Activated CD4-positive, alpha-beta T cell treated with anti-CD3 and anti-CD28 coated beads for 24 hours (primary cell): ENCODE measurements at places on chromosomes 5 and 9.

- no peak for DNase-seq
These were observed 590.0 kb upstream of the ZNF608 start for GRCh38 chr5:125336401-125336800.

DNA sequence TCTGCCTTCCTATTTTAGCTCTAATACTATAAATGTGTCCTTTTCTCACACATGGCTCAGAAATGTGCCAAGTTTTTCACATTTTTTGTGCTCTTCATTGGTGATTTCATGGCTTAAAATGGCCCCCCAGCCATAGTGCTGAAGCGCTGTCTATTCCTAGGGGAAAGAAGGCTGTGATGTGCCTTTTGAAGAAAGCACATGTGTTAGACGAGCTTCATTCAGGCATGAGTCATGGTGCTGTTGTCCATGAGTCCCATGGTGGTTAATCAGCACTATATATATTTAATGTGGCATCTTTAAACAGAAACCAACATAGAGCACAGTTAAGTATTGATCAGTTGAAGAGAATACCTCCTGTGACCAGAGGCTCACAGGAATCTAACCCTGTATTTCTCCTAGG lies 55.8 kb downstream of the PDE8B start:
- no peak for DNase-seq

DNA sequence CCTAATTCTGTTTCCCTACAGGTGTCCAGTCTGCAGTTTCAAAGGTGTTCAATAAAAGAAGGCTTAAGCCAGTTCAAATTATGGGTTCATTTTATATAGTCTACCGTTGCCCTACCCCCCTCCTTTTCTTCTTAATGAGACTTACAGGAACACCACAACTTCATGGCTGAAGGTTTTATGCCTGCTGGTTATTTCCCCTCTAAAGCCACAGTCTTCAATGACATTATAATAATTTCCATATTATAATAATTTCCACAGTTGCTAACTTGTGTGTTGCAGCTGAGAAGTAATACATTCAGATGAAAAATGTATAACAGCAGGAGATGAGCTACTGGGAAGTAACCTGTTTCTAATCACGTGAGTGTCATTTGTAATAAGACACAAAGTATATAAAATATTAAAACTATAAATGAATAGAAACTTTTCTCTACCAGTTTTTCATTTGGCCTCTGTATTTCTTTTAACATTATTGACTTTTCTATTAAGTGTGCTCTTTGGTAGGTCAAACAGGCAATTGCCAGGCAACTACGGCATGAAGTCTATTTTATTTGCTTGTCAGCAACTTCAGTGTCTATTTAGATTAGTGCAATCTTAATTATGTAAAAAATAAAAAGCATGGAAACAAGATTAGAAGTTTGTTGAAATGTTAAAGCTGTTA lies 120.5 kb upstream of the HMHB1 start:
- DNase-seq, result no peak

DNA sequence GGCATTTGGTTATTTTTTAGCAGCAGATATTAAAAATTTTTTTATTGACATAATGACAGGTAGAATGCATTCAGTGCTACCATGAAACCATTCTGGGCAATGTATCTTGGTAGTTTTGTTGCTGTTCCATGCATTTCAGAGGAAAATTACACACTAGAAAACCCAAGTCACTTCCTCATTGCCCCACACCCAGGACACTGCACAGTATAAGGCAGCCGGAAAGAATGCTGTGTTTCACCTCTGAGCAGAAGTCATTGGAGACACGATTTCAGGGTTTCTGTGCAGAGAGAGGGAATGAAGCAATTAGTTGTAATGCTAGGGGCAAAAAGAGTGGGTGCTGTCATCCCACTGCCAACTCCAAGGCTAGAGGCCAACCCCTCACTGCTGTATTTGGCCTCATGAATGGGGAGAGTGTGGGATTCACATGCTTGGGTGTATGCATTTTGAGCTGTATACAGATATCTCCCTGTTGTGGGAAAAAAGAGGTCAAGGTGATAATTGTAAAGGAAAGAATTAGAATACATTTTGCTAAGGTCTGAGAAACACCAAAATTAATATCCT lies 290.5 kb downstream of the BNC2 start:
- no peak for DNase-seq

- DNase-seq, result no peak
These were observed 28.3 kb downstream of the SLC6A3 start for GRCh38 chr5:1416856-1417469.

GRCh38 chr5:59204114-59204897 lies 621.4 kb downstream of the RAB3C start:
- no peak for DNase-seq

- no peak for DNase-seq
These were observed 9.6 kb upstream of the SSBP2 start for GRCh38 chr5:81760521-81760920.

GRCh38 chr5:14463629-14464028 lies 118.0 kb upstream of the OTULINL start:
- DNase-seq, result no peak

GRCh38 chr9:116543731-116544400 lies 143.2 kb upstream of the TRIM32 start:
- DNase-seq, result no peak

DNA sequence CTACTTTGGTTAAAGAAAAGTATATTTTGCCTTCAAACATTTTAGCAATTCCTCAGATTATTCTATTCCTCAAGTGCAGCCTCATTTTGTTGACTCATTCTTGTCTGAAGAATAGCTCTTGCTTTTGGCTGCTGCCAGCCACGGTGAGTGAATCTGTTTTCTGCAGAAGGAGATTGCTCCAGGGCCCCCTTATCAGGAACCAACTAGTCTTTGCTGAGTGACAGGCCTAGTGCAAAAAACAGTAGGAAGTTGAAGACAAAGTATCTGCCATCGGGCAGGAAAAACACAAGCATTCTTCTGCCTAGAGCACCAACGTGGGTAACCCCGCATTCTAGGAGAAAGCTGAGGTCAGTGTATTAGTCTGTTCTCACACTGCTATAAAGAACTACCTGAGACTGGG lies 42.3 kb downstream of the ZNF883 start:
- no peak for DNase-seq

GRCh38 chr5:102411-103043 lies 10.6 kb downstream of the PLEKHG4B start:
- no peak for DNase-seq

DNA sequence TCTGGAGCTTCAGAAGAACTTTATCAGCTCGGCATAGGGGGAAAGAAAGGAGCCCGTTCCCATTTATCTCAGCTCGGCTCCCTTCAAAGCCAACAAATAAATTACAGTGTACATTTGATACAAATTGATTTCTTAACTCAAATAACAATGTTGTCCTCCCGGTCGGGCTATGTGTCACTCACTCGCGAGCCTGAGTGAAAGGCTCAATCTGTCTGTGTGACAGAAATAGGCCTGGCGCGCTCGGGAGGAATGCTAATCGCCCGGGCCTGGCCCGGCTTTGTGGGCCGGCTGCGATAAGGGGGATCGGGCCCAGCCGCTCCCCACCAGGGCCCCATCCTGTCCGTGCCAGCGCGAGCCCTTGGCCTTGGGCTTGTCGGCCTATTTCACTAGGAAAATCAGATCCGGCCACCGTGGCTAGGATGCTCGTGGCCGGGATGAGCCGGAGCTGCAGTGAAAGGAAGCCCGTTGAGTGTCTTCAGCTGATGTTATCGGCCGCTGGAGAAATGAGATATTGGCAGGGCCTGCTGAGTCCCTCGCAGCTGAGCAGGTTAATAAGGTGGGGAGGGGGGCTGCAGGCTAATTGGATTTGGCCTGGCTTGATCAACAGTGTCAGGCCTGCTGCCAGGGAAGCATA lies 258.7 kb downstream of the IRX1 start:
- DNase-seq, result no peak

GRCh38 chr9:98795970-98796363 lies 388 bp downstream of the ANKS6 start:
- no peak for DNase-seq

GRCh38 chr5:179314606-179315355 lies 30.5 kb downstream of the ADAMTS2 start:
- DNase-seq, result no peak

DNA sequence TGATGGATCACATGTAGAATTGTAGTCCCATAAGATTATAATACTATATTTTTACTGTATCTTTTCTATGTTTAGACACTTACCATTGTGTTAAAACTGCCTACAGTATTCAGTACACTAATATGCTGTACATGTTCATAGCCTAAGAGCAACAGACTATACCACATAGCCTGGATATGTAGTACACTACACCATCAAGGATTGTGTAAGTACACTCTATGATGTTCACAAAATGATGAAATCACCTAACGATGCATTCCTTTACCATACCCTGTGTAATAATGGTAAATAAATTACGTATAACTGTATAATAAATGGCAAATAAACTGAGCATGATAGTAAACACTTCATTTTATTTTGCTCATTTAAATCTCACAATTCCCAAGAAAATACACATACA lies 60.3 kb downstream of the RICTOR start:
- no peak for DNase-seq

- no peak for DNase-seq
These were observed 140.0 kb downstream of the EPB41L4A start for GRCh38 chr5:112279082-112279481.

DNA sequence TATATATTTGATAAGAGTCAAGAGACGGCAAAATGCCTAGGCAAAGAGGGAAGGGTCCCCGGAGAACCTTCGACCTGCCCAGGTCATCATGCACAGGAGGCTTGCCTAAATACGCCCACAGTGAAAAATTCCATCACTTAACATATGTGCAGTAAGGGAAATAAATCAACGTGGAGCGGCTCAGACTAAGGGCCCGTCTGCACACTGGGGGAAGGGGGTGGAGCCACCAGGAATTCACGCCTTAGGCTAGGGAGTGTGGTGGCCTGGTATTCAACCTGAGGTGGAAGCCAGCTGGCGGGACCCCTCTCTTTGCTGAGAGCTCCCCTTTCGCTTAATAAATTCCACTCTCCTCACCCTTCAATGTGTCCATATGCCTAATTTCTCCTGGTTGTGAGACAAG lies 8.3 kb downstream of the PTBP3 start:
- DNase-seq, result no peak

DNA sequence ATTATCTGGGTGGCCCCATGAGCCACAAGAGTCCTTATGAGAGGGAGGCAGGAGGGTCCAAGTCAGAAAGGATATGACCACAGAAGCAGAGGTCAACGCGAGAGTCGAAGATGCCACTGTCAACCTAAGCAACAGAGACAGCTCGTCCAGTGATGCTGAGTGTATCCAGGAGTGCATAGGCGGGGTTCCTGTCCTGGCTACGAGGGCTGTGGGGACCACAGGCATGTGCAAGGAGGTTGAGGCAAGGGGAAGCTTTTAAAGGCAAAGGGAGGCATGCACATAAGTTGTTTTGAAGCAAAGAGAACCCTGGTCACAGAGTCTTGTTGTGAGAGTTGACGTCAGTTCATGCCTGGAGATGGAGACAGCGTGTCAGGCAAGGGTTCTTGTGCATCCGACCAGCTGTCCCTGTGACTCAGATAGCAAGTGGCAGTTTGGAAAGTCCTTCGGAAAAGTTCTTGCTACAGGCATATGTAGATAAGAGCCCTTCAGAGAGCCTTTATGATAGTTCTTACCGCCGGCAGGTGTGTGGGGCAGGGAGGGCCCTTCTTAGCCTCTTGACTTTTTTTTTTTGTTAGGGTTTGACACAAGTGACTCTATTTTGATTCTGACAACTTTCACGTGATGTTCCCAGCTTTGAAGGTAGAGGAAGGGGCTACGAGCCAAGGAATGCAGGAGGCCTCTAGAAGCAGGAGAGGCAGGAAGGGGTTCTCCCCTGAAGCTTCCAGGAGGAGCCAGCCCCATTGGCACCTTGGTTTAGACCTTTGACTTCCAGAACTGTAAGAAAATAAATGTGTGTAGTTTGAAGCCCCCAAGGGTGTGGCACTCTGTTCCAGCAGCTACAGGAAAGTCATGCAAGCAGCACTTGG lies 66.0 kb upstream of the FCN1 start:
- DNase-seq, result no peak

DNA sequence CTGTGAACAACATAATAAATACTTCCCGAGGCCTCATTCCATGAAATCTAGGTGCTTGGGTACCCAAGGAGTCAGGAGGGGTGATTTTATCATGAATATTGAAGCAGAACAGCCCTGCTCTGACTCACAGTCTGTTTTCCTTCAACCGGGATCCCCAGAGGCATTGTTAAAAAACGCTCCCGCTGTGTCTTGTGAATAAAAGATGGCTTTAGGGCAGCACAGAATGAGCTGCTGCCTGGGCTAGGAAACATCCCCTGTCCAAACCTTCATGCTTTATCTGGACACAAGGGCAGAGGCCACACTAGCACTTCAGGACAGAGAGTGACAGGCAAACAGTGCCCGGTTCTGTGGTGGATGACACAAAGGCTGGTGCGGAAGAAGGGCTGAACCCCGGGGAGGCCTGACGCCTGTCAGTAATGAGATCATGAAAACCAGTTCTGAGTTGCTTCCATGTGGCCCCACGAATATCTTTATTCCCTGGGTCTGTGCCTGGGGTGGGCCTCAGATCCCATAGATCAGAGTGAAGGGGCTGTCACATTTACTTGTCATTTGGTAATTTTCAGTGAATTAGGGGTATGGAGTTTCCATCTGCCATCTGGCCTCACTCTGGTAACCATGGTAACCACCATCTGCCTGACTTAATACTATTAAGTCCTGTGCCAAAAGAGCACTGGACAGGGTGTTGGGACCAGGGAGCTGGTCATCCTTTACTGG lies 2.6 kb downstream of the IGFBPL1 start:
- no peak for DNase-seq
